D341Med (cell line): ENCODE measurements at places on chromosomes 6 and 20.
A peak's percentile ranks its signal among the peaks of the same experiment; 100 is the strongest.

- DNase-seq = no peak
Measured at GRCh38 chr20:38935967-38936407, 9.8 kb downstream of the FAM83D start.

- DNase-seq = no peak
Measured at GRCh38 chr6:149729824-149730223, 11.9 kb upstream of the LATS1 start.

GRCh38 chr6:125888989-125889656, 67.4 kb upstream of the HINT3 start:
- no peak for DNase-seq

GRCh38 chr20:35085477-35086225, 7.0 kb downstream of the TRPC4AP start:
- no peak for DNase-seq

DNA sequence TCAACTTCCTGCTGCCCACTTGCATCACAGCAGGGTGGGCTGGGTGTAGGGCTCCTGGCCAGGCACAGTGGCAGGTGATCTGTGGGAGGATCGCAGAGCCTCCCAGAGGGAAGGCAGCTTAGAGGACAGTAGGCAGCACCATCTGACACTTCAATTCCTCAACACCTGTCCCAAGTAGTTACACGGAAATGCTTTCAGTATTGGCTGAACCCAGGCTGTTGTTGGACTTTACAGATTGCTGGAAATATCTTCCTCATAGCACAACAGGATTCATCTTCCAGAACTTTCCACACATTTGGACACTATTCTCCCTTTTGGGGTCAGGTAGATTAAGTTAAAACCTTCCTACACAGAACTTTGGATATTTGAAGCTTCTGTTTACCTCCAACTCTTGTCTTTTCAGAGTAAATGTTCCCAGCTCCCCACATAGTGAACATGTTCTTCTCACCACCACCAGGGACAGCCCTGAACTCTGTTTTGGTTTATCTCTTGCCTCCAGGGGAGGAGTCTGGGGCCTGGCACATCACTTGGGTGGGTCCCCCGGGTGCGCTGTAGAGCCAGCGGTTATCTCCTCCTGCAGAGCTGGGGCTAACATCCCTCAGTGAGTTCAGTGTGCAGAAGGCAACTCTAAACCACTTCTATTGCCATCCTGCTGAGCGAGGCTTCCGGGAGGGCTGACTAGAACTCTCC, 3.5 kb upstream of the SLC22A2 start:
- no peak for DNase-seq

DNA sequence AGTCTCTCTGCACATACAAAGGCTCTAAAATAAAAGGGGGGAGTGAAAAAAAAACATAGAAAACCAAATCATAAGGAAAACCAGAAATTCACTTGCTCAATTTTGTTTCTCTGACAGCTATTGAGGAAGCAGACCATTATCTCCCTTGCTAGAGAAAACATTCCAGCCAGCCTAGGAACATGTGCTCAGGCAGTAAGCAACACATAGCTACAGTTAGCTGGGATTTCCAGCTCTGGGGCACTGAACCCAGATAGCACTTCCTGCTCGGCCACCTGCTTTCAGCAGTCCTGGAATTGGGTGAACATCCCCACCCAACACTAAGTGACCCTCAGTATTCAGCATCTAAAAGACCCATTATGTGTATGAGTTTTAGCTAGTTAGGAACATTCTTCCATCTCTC, 61.3 kb downstream of the TNFRSF21 start:
- DNase-seq = no peak

- DNase-seq = no peak
Measured at GRCh38 chr20:52425253-52425652, 233.7 kb upstream of the ZFP64 start.

DNA sequence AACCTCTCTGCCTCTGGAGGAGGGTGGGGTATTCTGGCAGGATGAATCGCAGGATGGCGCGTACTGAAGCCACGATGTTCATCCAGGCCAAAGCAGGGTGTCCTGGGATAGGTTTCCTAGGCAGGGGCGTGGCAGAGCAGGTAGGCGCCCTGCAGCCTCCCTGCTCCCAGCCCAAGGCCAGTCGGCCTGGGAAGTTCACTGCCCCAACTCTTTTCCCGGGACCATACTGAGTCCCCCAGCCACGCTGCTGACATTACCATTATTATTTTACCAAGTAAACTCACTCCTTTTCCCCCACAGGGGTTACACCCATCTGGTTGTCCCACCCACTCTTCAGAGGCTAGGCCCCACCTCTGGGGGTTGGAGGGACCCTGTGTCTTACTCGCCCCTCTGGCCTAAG, 21.8 kb downstream of the SDCBP2 start:
- DNase-seq = no peak

DNA sequence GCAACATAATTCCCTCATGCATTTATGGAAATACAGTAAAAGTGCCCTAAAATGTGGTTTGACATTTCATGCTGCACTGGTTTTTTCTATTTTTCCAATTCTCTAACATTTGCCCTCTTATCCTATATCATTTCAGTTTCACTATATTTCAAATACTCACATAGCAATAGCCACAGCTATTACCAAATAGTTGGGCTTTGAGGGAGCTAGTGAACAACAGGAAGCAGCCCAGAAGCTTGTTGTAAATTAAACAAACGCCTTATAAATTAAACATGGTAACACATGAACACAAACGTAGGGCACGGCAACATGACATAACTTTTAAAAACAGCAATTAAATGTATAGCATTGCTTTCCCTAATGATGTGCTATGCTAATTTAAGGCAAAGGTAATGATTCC, 469.0 kb downstream of the CDC5L start:
- DNase-seq = no peak

- no peak for DNase-seq
Measured at GRCh38 chr6:75532521-75532920, 38.9 kb upstream of the FILIP1 start.

GRCh38 chr20:53578492-53579222, 15.0 kb downstream of the ZNF217 start:
- peak; percentile 72 for DNase-seq

DNA sequence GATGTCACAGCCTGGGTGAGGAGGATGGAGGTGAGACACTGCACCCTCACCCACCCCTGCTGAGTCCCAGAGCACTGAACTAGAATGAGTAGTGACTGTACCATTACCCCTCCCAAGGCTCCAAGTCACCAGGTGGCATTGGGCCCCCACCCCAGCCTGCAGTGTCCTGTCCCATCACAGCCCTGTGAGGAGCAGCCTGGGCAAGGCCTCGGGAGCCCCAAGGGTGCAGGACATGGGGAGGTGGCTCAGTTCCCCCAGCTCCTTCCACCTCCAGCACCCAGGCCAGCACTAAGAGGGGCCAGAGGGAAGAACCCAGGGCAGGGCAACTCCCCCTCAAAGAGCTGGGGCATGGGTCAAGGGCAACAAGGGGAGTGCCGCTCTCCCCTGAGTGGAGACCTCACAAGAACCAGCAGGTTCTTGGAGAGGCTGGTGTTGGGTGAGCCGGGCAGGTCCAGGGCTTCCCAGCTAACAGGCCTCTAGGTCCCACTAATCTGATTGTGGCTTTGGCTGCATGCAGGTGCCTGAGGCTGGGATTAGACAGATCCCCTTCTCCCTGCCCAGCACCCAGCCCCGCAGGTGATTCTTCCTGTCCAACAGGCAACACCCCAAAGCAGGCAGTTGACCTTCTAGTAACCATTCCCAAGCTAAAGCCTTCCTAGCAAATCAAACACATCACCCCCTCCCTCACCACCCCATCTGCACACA, 2.6 kb downstream of the CST4 start:
- DNase-seq = no peak

GRCh38 chr6:125802383-125802782, 11.6 kb downstream of the NCOA7 start:
- no peak for DNase-seq

DNA sequence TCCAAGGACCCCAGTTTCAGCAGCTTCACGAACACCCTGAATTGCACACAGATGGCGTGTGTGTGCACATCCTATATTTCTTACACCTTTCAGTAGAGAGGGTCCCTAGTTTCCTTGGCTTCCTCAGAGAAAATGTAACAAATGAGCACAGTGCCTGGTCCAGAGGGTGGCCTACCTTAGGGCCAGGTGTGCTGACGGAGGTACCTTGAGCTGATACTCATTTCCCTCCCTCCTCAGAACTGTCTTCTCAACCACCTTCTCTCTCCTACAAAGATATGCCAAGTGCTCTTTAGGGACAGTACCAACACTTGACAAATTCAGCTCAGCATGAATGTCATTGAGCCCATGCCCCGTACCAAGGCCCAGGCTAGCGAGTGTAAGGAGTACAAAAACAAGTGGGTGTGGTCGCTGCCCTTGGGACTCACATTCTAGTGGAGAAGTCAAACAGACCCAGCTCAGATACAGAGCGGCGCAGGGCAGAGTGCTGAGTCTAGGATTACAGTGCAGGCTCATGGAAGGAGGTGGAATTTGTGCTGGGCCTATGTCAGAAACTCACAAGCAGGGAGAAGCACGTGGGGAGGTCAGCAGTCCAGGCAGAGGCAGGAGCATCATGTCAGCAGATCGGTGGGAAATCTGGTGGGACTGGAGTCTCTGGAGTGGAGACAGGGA, 9.6 kb upstream of the BPHL start:
- no peak for DNase-seq

- DNase-seq = no peak
Measured at GRCh38 chr6:134911547-134911946, 38.4 kb downstream of the ALDH8A1 start.

DNA sequence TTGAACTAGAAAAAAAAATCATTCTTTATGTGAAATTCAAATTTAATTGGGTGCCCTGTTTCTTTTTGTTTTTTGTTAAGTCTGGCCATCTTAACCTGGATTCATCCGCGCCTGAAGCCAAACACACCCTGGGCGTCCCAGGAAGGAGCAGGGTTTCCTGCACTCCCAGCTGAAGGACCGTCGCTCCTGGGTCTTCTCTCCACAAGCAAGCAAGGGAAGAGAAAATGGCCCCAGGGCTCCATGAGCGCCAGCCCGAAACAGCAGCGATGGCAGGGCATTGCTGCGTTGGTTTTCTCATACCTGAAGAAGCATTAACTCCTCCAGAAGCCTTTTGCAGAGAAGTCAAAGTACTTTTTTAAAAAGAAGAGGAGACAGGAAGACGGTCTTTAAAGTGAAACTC, 105.4 kb upstream of the AFDN start:
- DNase-seq = no peak

- DNase-seq = no peak
Measured at GRCh38 chr6:159686040-159686439, 7.0 kb downstream of the SOD2 start.

GRCh38 chr6:169101036-169101805, 152.4 kb downstream of the THBS2 start:
- DNase-seq = no peak

GRCh38 chr6:15528870-15529269, 134.0 kb downstream of the DTNBP1 start:
- no peak for DNase-seq

DNA sequence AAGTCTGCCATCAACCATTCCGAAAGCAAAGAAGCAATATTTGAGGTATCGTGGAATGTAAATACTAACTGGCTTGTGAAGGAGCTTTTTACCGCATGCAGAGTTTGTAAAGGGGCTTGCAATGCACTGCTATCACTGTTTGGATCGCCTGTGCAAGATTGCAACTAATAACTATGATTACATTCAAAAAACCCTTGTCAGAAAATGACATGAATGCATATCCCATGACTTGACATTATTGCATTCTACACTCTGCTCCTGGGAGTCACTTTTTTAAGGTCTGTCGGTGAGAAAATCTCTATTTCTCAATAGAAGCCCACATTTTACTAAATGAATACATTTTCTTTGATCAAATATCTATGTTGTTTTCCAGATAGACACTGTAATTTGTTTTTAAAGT, 335.4 kb upstream of the SPTLC3 start:
- no peak for DNase-seq

- no peak for DNase-seq
Measured at GRCh38 chr6:111673532-111673931, 67.9 kb upstream of the TRAF3IP2 start.

DNA sequence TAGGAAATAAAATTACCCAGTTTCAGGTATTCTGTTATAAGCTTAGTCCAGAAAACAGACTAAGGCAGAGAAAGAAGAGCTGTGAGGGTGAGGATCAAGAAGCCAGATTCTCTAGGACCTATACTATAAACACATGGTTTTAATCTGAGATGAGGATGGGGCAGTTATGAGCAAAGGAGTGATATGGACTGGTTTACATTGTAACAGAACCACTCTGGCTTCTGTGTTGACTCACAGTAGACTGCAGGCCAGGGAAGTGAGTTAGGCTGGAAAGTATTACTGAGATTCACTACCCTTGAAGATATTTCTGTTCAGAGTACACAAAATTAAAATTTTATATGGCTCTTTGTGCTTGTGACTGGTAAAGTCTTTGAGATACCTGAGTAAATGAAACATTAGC, 3.2 kb upstream of the RWDD1 start:
- no peak for DNase-seq

DNA sequence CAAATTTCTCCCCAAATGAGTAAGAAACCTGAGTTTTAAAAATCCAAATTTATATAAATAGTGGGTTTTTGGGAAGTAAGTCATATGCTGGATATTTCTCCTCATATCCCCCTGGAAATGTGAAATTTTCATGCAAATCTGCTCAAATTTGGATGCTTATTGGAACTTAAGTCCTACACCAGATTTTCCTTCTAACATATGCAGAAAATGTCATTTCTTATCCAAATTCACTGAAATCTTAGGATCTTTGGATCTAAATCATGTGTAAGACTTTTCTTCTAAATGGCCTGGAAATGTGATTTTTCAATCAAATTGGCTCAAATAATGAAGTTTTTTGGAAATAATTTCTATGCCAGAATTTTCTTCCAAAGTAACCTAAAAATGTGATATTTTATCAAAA, 33.0 kb downstream of the ZNF133 start:
- no peak for DNase-seq

DNA sequence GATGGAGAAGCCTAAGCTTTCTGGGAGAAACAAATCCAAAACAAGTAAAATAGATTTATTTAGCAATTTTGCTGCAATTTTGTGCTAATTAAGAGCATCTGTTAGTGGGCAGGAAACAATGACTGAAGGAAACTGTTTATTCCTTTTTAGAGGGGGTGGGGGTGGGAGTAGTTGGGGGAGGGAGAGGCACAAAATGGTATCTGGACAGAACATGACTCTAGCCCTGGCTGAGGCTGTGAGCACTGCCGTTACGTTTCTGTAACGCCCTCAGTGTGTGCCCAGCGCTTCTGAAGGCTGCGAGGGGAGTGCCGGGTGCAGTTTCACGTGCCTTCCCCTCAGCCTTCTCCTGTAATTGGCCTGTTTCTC, 28.8 kb downstream of the METTL24 start:
- DNase-seq = no peak

- no peak for DNase-seq
Measured at GRCh38 chr6:29828471-29828797, 809 bp downstream of the HLA-G start.

DNA sequence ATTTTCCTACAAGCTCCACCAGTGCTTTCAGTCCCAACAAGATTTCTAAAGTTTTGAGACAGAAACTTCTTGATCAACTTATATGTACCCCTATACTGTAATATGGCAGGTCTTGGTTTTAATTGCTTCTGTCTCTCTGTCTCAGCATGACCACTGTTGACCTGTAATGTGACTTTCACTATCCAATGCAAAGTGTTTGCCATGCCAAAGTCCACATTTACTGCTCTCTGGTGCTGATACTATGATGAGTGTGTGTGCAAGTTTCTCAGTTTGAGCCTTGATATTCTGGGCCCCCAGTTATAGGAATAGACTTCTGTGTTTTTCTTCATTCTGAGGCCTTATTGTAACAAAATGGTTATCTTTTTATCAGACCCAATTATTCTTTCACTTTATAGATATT, 45.8 kb downstream of the OR2J2 start:
- no peak for DNase-seq
